ENCODE measurements at places on chromosomes 1 and 21.
A peak's percentile ranks its signal among the peaks of the same experiment; 100 is the strongest.

GRCh38 chr21:41168391-41169257 is 664 bp downstream of the BACE2 start:
- no peak for DNase-seq

- DNase-seq, result no peak
Observed at GRCh38 chr1:90402893-90403849, 313.9 kb downstream of the BARHL2 start.

DNA sequence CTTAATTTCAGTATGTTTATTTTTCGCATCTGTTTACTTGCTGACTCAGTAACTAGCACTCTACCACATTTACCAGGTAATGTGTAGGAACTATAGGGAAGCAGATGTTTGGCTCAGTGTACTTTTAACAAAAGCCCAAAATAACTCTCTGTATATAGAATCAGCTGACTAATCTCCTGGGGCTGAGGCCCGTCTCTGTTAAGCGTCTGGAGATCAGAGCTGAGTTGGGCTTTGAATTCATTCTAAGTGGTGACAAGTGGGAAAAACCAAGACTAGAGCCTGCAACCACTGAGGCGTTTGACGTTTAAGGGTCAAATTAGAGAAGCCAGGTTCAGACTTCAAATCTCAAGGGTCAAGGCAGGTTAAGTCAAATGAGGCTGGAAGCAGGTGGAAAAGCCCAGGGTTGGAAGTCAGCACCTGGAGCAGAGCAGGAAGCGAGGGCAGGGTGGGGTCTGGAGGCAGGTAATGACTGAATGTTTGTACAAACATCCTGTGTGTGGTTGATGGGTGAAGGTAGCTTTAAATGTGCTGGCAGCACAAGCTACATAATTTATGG is 56.8 kb upstream of the LYST start:
- DNase-seq, result peak; percentile 38

- DNase-seq, result no peak
Observed at GRCh38 chr1:24984800-24985522, 54.9 kb upstream of the RUNX3 start.

- DNase-seq, result no peak
Observed at GRCh38 chr1:87265786-87266185, 62.9 kb upstream of the LMO4 start.

DNA sequence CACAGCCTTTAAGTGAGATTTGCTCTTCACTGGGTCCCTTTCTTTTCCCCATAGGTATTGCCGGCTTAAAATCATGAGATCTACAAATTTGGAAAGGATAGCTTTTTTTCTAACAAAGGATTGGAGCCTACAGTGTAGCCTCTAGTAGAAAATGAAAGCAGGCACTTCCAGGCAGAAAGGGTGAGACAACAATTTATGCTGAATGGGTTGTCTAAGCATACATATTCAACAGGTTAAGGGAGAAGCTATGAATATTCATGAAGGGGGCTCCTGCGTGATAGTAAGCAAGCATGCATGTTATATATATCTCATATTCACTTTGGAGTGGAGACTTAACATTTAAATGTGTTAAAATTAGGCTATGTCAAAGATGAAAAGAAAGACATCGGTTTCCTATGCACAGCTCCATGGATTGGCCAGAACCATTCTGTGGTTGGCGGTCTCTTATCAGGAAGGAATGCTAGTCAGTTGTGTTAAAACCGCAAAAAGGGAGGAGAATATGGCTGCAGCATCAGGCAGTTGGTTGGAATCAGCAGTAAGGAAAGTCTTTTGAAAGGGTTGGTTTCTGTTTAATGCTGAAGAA is 66.0 kb downstream of the VCAM1 start:
- no peak for DNase-seq

- DNase-seq, result no peak
Observed at GRCh38 chr1:205576805-205577761, 54.7 kb downstream of the ELK4 start.

DNA sequence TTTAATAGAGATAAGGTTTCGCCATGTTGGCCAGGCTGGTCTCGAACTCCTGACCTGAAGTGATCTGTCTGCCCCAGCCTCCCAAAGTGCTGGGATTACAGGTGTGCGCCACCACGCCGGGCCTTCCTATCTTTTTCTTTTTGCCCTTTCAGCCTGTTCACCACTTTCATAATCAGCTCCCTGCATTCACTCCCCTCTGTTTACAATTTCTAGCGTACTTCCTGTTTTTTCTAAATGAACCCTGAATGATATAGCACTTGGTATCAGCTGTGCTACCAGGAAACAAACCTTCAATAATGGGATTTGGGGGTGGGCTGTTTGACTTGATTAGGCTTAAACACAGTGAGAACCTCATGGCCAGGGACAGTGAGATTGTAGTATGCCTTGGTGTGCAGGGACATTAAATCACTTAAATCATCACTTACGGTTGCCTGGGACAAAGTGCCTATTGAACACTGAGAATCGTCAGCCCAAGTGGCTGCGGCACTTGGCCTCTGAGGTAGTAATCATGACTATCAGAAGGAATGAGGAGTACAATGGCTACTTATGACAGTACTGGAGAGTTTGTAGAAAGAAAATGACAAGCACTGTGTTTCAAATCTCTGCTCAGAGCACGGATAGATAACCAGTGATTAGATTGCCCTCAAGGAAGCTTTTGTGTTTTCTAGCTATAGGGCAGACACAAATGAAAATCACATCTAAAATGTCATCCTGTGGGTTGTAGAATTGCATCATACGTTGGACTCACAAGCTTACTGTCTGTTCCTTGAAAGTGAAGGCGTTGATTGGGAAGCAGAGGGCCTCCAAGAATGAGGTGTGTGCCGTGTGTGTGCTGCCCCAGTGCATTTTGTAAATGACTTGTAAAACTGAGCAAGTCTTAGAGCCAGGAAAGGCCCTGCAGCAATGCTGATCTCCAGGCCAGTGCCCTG is 661.8 kb downstream of the MATN1 start:
- DNase-seq, result no peak

DNA sequence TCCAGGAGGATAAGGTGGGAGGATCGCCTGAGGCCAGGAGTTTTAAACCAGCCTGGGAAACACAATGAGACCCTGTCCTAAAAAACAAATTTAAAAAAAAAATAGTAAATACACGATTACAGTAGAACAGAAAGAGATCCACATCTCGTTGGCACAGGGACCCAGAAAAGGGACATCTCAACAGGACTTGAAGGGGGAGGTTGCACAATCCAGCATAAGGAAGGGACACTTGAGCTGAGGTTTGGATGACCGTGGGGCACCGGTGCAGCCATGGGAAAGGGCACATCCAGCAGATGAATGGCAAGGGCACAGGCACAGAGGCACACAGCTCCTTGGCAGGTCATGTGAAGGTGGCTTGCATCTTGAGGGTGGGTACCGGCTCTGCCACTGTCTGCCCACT is 20.5 kb downstream of the TRIM67 start:
- no peak for DNase-seq
